ENCODE measurements at places on chromosomes 13 and 19.
A peak's percentile ranks its signal among the peaks of the same experiment; 100 is the strongest.

DNA sequence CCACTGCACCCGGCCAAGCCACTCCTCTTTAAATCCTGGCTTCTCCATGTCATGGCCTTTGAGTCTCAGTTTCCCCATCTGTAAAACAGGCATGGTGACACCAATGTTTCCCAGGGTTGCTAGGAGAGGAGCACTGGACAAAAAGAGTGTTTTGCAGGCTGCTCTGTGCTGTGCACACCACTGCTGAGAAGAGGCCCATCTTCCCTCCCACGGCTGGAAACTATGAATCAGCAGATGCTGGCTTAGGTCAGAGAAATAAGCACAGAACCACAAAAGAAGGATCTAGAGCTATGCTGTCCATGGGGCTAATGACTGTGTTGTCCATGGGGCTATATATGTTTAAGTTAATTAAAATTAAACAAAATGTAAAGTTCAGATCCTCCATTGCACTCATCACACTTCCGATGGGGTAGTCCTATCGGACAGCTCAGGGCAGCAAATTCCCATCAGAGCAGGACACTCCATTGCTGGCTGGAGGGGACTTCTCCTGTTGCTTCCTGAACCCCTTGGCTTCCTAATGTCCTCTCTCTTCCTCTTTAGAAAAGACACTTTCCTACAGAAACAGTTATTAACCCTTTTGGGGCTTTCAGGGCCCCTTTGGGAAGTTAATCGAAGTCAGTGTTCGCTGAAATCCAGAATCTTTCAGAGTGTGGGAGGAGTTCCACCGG is 37.1 kb downstream of the TSHZ3 start:
- no peak for DNase-seq
- H3K27ac ChIP-seq, result no peak overlapping the region
- H3K4me1 ChIP-seq, result no peaks in the 10 kb centered on the region
- H3K27me3 ChIP-seq, result peaks cover 2% of the 10 kb centered on the region
- no peak overlapping the region for H3K4me3 ChIP-seq
- H3K36me3 ChIP-seq, result no peaks in the 10 kb centered on the region

DNA sequence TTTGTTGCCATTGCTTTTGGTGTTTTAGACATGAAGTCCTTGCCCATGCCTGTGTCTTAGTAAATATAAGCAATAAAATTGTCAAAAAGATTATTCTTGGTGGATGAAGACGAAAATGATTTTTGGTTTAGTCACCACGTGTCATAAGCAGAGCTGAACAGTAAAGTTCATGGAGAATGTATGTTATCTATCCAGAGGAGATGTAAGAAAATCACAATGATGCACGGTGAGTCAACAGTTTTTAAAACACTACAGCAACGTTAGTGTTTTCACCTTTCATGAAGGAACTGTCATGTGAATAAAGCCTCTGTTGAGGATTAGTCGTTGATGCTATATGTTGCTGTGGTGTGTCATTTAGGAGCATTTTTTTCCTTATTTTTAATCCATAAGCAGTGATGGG is 137.6 kb downstream of the GPC6 start:
- no peak for DNase-seq
- H3K27ac ChIP-seq, result no peak overlapping the region
- no peak overlapping the region for H3K4me3 ChIP-seq
- H3K4me1 ChIP-seq, result no peaks in the 10 kb centered on the region

- no peak for DNase-seq
- no peaks in the 10 kb centered on the region for H3K36me3 ChIP-seq
- peaks cover 10% of the 10 kb centered on the region for H3K27me3 ChIP-seq
- no peak overlapping the region for H3K4me3 ChIP-seq
Observed at GRCh38 chr13:26961890-26962615, 201.5 kb upstream of the GPR12 start.

DNA sequence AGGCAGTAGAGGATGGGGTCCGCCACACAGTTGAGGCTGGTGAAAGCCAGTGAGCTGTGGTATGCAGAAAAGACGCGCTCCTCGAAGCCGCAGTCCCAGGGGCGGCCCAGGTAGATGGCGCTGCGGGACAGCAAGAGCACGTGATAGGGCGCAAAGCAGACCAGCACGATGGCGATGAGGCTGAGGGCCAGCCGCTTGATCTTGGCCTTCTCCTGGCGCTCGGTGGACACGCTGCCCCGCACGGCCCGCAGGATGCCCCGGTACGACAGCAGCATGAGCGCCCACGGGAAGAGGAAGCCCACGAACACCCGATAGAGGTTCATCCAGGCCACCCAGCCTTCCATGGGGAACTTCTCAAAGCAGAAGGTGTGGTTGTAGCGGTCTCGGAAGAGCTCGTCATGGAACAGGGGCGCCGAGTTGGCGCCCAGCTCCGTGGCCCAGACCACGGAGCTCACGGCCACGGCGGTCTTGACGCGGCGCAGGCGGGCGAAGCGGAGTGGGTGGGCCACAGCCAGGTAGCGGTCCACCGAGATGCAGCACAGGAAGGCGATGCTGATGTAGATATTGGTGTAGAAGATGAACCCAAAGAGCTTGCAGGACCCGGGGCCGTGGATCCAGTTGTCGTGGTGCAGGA is 6.5 kb upstream of the OPA3 start:
- no peak overlapping the region for H3K27ac ChIP-seq
- peaks cover 18% of the 10 kb centered on the region for H3K4me1 ChIP-seq
- peak; percentile 55 for DNase-seq
- no peaks in the 10 kb centered on the region for H3K36me3 ChIP-seq
- peaks cover 34% of the 10 kb centered on the region for H3K27me3 ChIP-seq

- no peak for DNase-seq
- H3K4me1 ChIP-seq, result no peaks in the 10 kb centered on the region
- no peak overlapping the region for H3K27ac ChIP-seq
- no peaks in the 10 kb centered on the region for H3K36me3 ChIP-seq
Observed at GRCh38 chr13:41706152-41706551, 248.8 kb downstream of the RGCC start.

GRCh38 chr13:41199526-41199925 is 5.2 kb upstream of the KBTBD7 start:
- H3K27ac ChIP-seq, result no peak overlapping the region
- DNase-seq, result no peak
- H3K4me1 ChIP-seq, result peaks cover 14% of the 10 kb centered on the region

- no peaks in the 10 kb centered on the region for H3K36me3 ChIP-seq
- no peaks in the 10 kb centered on the region for H3K4me1 ChIP-seq
- no peak overlapping the region for H3K4me3 ChIP-seq
- no peaks in the 10 kb centered on the region for H3K27me3 ChIP-seq
- no peak for DNase-seq
Observed at GRCh38 chr13:72500851-72501250, 226.6 kb downstream of the MZT1 start.

GRCh38 chr19:17751103-17751911 is at the start of gene FCHO1:
FCHO1 (plus strand) TSS chr19:17751477; CDS start chr19:17755165, 3,688 bp downstream.
- H3K36me3 ChIP-seq, result peaks cover 37% of the 10 kb centered on the region
- H3K4me1 ChIP-seq, result peaks cover 65% of the 10 kb centered on the region
- no peaks in the 10 kb centered on the region for H3K27me3 ChIP-seq

DNA sequence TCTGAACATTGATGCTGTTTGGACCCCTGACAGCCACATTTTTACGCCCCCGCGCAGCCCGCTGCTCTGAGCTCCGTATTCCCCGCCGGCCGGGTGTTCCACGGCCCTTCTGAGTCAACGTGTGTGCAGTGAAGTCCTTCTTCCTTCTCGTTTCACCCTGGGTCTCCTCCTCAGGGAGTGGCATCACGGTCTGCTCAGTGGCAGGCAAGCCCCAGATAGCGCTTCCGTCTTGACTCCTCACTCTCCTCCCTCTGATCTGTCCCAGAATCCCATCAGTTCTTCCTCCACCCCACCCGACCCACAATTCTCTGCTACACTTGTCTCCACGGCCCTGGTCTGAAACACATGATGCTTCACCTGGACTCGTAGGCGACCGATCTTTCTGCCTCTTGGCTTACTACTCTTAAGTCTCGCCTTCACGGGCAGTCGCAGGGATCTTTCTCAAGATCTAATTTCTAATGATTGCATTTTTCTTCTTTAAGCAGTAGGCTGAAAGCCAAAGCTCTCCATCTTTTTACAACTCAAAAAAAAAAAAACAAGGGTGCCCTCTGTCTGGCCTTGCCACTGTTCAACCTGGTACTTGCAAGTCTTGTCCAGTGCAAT is 33.9 kb downstream of the CCNE1 start:
- no peaks in the 10 kb centered on the region for H3K36me3 ChIP-seq
- peak overlapping the region; percentile 80 for H3K4me3 ChIP-seq

- no peak overlapping the region for H3K4me3 ChIP-seq
- H3K4me1 ChIP-seq, result peaks cover 12% of the 10 kb centered on the region
Observed at GRCh38 chr13:112964971-112965492, 4.0 kb upstream of the MCF2L start.

DNA sequence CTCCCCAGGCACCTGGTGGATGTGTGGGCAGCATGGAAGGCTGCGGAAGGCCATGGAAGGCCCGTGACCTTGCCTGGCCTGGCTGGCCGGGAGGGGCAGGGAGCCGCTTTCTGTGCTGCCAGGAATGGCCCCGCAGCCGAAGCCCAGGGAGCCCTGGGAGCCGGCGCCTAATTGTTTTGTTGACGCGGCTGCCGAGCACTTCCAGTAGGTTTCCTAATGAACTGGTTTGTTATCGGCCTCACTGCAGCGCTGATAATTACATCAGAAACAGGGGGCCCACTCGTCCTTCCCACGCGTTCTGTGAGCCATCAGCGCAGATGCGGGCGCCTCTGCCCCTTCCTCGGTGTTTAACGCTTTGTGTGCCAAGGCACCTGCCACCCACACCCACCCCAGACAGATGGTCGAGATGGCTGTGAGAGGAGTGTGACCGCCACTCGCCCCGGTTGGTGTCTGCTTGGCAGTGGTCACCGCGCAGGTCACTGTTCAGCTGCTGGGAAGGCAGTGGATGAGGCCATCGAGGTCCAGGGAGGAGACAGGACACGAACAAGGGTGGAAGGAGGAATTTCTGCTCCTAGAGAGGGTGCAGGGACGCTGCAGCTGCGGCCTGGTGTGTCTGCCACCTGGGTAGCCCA is 124.5 kb downstream of the KDM4B start:
- no peak for DNase-seq
- H3K27ac ChIP-seq, result no peak overlapping the region
- H3K27me3 ChIP-seq, result no peaks in the 10 kb centered on the region

DNA sequence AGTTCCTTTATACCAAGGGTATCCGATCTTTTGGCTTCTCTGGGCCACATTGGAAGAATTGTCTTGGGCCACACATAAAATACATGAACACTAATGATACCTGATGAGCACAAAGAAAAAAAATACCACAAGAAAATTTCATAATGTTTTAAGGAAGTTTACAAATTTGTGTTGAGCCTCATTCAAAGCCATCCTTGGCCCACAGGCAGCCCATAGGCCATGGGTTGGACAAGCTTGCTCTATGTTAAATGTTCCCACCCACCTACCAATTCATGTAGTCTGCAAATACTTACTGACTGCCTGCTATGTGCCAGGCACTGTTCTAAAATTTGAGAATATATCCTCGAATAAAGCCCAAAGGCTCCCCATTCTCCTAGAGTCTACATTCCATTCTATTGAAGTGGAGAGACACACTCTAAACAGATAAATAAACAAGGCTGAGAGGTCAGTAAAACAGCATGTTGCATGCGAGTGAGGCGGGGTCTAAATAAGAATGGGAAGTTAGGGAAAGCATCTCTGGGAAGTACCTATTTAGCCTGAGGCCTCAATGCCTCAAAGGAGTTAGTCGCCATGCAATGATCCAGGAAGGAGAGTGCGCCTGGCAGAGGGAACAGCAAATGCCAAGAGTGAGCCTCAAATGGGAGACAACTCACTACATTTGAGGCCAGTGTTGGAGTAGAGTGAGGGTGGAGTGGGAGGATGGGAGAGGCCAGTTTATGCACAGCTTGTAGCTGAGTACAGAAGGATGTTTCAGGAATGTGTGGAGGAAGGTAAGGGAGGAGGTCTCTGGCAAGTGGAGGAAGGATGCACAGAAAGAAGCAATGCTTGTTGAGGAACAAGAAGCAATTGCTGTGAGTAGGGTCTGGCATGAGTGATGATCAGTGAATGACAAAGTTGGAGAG is 52.5 kb upstream of the CLDN10 start:
- no peak for DNase-seq
- no peak overlapping the region for H3K27ac ChIP-seq
- H3K36me3 ChIP-seq, result no peaks in the 10 kb centered on the region
- peaks cover 8% of the 10 kb centered on the region for H3K27me3 ChIP-seq

GRCh38 chr19:36265856-36266374 is 51.0 kb downstream of the ZNF146 start:
- no peak overlapping the region for H3K27ac ChIP-seq
- DNase-seq, result no peak
- H3K36me3 ChIP-seq, result peaks cover 4% of the 10 kb centered on the region
- no peaks in the 10 kb centered on the region for H3K4me1 ChIP-seq

- no peaks in the 10 kb centered on the region for H3K4me1 ChIP-seq
- H3K27me3 ChIP-seq, result no peaks in the 10 kb centered on the region
- no peak overlapping the region for H3K4me3 ChIP-seq
- no peak overlapping the region for H3K27ac ChIP-seq
- no peaks in the 10 kb centered on the region for H3K36me3 ChIP-seq
- no peak for DNase-seq
Observed at GRCh38 chr13:111620166-111620565, 299.7 kb downstream of the TEX29 start.

- H3K4me3 ChIP-seq, result peak overlapping the region; percentile 13
- H3K27me3 ChIP-seq, result peaks cover 73% of the 10 kb centered on the region
- no peak for DNase-seq
Observed at GRCh38 chr19:30228113-30228834, 143.9 kb upstream of the ZNF536 start.

DNA sequence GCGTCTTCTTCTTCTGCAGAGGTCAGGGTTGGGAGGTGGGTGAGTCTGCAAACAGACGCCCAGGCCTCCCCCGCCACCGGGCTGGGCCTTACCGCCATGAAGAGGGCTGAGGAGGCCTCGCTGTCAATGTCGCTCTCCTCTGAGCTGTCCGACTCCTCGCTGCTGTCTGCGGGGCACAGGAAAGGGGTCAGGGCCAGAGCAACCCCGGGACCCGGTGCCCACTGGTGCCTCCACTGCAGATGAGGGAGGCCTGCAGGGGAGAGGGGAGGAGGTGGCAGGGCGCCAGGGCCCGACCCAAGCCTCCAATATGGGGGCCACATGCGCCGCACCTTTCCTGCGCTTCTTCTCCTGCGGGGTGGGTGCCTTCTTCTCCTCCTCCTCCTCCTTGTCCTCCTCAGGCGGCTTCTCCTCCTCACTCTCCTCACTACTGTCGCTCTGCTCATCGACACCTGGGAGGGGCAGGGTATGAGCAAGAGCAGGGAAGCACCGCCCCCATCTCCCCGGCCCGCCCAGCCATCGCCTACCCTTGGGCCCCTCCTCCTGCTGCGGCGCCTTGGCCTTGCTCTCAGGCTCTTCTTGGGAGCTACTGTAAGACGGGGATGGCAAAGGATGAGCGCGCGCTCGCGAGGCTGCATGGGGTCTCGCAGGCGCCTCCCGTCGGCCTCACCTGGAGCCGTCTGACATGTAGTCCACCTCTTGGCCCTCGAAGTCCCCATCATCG is 5.5 kb upstream of the PSPN start:
- H3K4me1 ChIP-seq, result no peaks in the 10 kb centered on the region
- H3K4me3 ChIP-seq, result no peak overlapping the region
- peaks cover 57% of the 10 kb centered on the region for H3K36me3 ChIP-seq
- H3K27me3 ChIP-seq, result no peaks in the 10 kb centered on the region
- no peak for DNase-seq

DNA sequence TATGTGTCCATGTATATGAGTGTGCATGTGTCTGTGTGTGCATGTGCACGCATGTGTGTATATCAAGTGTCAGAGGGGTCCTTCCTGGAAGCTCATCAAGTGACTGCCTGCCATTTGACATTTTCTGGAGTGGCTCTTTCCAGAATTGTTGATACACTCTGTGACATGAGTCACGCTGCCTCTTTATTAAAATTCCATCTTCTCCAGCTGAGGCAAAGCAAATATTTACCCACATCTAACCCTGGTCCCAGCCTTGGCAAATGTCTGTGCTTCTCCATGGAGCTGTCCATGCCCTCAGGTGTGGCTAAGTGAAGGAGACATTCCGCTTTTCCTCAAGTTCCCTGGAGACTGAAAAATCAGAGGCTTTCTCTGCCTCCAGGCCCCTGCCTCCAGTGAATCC is 88.2 kb upstream of the MBNL2 start:
- no peaks in the 10 kb centered on the region for H3K36me3 ChIP-seq
- no peak for DNase-seq
- H3K4me3 ChIP-seq, result no peak overlapping the region
- H3K27ac ChIP-seq, result no peak overlapping the region
